T follicular helper cell (primary cell): ENCODE measurements at places on chromosomes 6 and 20.

DNA sequence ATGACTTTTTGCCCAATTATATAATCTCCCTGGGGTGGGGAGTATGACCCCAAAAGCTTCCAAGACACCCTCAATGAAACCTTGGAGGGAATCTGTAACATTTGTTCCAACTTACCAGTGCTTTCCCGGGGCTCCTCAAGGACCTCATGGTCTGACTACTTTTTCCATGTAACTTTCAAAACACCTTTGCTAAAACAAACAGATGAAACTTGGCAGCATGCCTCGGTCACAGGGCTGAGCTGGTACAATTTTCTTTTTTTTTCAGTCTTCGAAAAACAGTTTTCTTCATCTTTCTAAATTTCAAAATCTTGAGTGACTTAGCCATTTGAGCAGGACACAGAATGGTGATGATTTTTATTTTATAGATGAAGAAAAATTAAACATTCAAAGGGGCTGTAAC is 241.2 kb downstream of the BMP7 start:
- no peak for DNase-seq

GRCh38 chr6:135458051-135458450 is 39.5 kb downstream of the AHI1 start:
- no peak for DNase-seq

DNA sequence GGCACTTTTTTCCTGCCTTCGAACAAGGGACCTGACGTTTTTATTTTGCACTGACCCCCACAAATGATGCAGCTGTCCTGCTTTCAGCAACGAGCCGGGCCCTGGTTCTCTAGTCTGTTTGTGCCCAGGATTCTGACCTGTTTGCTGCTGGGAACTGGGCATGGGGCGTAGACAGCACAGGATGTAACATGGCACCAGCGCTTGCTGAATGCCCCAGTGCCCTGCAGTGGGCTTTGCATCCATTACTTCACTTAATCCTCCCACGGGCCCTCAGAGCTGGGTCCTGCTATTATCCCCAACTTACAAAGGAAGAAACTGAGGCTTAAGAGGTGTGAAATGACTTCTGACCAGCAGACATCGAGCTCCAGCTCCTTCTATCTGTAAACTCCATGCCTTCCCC is 80.4 kb upstream of the PMEPA1 start:
- no peak for DNase-seq

DNA sequence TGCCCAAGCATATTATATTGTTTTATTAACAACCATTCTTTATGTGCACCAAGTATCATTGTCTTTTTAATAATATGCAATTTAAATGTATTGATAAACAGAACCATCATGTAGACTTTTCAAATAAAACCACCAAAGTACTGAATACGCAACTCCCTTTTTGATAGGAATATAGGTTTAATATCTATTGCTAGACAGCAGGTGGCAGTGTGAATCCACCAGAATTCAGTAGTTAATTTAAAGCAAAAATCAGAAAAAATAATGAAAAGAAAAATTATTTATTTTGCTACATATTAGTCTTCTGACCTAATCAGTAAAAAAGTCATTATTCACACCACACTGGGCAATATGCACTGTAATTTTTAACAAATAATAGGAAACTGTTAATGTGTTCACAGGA is 143.7 kb downstream of the KLHL32 start:
- no peak for DNase-seq

DNA sequence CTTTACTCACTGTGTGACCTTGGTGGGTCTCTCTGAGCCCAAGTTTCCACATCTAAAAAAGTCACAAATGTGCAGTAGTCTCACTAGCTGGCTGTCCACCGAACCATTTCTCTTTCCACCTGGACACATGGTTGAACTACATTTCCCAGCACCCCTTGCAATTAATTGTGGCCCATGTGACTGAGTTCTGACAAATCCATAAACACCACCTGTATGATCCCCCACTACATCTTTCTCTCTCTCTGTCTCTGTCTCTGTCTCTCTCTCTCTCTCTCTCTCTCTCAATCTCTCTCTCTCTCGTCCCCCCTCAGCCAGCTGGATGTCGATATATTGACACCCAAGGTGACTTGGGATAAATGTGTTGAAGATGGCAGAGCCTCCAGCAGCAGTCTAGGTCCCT is 42.8 kb downstream of the SNHG17 start:
- DNase-seq: no peak

DNA sequence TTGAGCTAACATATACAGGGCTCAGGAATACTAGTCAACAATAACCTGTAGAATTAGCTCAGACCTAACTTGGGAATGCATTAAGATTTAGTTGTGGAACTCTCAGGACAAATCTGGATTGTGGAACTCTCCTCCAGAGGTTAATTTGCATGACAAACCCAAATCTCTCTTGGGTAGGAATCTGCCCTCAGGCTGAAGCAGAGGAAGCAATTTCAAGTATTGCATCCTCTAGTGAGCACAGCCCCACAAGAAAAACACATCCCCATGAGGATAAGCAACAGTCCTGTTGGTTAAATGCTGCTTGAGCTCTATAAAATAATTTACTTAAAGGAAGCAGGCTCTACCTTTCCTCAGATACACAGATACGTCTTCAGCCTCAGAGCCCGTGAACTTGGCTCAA is 170.9 kb upstream of the STXBP5 start:
- no peak for DNase-seq

- no peak for DNase-seq
Measured at GRCh38 chr6:2165286-2165685, 80.1 kb downstream of the GMDS start.

DNA sequence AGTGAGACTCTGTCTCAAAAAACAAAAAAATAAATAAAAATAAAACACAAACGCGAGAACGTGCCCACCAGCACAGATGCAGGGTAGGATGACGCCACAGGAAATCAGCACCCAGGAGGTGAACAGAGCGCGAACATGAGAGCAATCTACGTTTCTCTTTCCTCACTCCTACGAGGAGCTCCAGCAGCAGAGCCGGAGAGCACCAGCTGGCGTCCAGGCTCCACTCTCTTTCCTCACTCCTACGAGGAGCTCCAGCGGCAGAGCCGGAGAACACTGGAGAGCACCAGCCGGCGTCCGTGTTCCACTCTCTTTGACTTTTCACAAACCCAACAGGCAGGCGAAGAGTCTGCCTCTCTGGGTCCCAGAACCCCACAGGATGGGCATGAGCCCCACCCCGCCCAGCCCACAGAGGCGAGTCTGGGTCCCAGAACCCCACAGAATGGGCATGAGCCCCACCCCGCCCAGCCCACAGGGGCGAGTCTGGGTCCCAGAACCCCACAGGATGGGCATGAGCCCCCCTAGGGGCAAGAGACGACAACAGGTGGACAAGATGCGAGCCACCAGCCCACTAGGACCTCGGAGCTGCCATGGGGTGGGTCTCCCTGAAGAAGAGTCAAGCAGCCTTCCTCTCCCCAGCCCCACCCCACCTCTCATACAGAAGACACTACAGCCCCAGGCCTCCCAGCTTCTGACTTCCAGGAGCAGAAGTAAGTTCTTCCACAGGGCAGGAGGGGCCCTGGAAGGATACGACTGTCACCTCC is 20.2 kb downstream of the ZBTB46 start:
- DNase-seq: no peak

- DNase-seq: no peak
Measured at GRCh38 chr6:105112577-105112976, 67.2 kb downstream of the POPDC3 start.

GRCh38 chr6:90096818-90097217 is 199.8 kb downstream of the BACH2 start:
- no peak for DNase-seq

DNA sequence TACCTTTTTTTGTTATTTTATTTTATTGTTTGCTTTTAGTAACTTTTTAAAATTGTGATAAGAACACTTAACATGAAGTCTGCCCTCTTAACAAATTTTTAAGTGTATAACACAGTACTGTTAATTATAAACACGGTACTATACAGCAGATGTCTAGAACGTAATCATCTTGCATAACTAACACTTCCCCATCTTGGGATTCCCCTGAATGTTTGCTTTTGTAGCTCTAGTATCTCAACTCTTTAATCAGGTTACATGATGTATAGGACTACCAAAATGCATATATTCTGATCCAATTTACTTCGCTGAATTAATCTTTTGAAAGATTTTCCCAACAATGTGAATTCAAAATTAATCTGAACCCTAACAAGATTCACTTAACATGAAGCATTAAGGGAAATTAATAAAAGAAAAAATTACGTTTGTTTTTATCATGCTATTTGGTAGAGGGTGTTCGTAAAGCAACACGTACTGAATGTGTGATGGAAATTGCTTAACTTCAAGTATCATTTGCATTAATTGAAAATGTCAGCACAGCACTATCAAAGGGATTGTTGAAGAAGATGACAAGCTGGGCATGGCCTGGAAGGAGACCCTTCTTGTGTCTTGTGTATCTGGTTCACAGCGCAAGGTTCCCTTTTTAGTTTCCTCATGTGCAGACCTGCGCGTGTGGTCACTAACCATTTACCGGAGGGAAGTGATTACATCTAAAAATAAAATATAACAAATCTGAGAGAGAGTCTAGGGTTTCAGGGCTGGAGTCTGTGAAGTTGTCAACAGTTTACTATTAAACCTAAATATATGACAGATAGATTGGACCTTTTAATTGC is 15.2 kb downstream of the COL19A1 start:
- no peak for DNase-seq

DNA sequence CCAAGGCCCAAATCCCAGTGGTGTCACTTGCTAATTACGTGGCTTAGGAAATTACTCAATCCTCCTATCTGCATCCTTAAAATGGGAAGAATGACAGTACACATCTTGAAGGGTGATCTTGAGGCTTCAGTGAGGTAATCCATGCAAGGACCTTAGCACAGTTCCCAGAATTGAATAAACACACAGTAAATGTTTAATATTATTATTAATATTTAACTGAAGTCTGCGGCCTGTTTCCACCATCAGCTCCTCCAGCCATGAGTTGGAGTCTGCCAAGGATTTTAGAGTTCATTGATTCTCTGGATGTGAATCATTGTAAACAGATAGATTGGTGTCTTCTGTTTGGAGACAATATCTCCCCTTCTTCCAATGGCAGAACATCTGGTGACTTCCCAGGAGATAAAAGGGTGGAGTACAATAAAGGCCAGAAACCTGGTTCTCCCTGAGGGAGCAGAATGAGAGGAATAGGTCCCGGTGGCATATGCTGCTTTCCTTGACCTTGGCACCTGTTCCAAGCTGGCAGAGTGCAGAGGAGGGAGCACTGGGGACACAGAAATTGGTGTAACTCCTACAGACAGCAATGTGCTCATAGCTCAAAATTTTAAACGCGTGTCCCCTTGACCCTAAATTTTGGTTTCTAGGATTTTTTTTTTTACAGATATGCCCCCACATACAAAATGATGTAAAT is 25.4 kb downstream of the UNC5CL start:
- no peak for DNase-seq

DNA sequence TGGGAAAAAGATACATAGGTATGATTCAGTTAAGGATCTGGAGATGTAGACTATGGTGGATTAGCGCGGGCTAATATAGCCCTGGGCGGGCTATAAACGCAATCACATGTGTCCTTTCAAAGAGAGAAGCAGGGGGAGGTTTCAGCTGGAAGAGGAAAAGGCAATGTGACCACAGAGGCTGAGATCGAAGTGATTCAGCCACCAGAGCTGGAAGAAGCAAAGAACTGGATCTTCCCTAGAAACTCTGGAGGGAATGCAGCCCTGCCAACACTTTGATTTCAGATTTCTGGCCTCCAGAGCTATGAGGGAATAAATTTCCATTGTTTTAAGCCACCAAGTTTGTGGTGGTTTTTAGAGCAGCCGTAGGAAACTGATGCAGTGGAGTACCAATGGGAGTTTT is 81.5 kb upstream of the NHSL1 start:
- DNase-seq: no peak

DNA sequence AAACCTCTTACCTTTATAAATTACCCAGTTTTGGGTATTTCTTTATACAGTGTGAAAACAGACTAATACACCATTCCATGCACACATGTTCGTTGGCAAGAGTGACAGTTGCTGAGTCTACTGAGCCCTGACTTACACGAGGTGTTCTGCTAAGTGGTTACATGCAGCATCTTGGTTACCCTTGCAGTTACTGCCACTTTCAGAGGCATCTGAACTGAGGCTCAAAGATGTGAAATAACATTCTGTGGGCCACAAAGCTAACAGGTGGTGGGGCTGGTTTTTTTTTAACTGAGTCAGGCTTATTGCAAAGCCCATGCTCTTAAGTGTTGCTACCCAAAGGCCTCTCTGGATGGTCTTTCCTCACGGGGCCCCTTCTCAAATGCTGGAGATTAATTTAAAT is 54.4 kb upstream of the GTSF1L start:
- DNase-seq: no peak

GRCh38 chr6:80921861-80922460 is 815.5 kb downstream of the BCKDHB start:
- no peak for DNase-seq

- DNase-seq: peak; percentile 31
Measured at GRCh38 chr20:51480507-51481270, 61.8 kb downstream of the NFATC2 start.

DNA sequence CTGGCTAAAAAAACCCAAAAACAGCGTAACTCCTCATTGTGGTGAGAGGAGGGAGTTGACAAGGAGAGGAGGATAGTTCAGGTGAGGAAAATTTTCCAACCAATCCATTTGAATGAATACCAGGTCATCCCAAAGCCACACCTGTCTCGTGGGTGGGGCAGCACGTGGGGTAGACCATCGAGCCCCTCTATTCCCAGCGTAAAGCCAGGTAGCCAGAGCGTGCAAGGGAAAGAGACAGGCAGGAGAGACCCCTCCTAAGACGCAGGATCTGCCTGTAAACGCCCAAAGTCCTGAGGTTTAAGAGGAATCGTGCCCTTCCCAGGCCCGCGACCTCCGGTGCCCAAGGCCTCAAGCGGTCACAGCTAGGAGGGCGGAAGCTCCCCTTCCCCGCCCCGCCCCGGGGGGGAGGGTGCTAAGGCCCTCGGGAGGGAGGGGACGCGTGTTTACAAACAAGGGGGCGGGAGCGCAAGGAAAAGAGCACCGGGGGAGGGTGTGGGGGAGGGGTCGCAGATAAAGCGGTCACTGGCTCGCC is 712 bp downstream of the RXRB start:
- no peak for DNase-seq

GRCh38 chr20:34522969-34523871 is 7.0 kb downstream of the DYNLRB1 start:
- DNase-seq: no peak

- DNase-seq: no peak
Measured at GRCh38 chr20:62961799-62962198, 9.3 kb downstream of the SLC17A9 start.

- DNase-seq: no peak
Measured at GRCh38 chr20:18138266-18138582, 561 bp downstream of the KAT14 start.

DNA sequence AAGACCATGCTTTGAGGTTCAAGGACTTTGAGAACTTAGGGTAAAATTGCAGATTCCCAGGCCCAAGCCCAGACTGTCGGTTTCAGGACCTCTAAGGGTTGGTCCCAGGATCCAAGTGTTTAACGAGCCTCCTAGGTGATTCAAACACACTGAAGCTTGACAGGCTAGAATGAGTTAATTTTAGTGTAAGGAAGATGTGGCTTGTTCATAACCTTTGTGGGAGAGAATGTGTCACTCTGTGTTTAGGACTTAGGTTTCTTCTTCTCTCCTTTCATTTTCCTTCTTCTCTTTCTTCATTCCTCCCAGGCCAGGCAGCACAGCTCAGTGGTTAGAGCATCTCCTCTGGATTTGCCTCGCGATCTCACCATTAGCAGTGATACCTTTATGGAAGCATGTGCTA is 104.8 kb upstream of the KCNG1 start:
- DNase-seq: no peak
